CD4-positive, alpha-beta T cell treated with Interleukin-4 for 1 hour (primary cell): ENCODE measurements at places on chromosomes 4 and X.

DNA sequence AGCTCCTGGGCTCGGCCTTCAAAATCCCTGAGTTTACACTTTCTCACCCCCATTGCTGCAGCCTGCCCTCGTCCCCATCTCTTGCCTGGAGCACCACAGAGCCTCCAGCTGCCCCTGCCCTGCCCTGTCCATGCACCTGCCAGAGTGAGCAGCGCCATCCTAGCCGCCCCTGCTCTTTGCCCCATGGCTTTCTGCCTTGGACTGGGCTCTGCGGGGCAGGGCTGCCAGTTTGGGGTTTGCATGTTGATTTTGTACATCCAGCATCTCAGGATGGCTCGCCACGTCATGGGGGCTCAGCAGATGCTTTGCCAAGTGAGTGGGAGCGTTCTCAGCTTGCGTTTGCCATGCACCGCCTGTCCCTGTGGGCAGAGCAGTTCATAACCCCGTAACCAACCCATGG, 67.1 kb upstream of the HGFAC start:
- no peak for DNase-seq

- DNase-seq: no peak
Measured at GRCh38 chr4:13118633-13119032, 365.5 kb downstream of the RAB28 start.

GRCh38 chr4:113618205-113618604, 143.3 kb downstream of the CAMK2D start:
- no peak for DNase-seq

DNA sequence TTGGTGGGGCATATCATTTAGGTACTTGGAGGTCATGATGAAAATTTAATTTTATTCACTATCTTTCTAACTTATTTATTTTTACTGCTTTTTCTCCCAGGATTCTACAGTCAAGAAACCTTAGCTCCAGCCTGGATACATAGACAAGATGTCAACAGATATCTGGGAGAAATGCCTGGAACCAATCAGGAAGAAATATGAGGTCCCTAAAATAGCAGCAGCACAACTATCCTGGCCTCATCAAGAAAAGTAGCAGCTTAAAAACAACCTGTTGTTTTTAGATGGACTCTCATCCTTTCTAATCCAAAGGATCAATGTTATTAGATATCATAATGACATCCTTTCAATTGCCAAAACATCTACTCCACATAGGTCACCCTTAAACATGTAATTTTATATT, 54.5 kb downstream of the MAOB start:
- no peak for DNase-seq
